ENCODE measurements at places on chromosomes 16 and 17.

- no peak overlapping the region for H3K27ac ChIP-seq
- H3K4me1 ChIP-seq, result no peaks in the 10 kb centered on the region
- H3K27me3 ChIP-seq, result no peaks in the 10 kb centered on the region
- no peak overlapping the region for H3K4me3 ChIP-seq
- H3K36me3 ChIP-seq, result no peaks in the 10 kb centered on the region
These were observed 295.3 kb downstream of the MAP2K4 start for GRCh38 chr17:12316021-12316420.

DNA sequence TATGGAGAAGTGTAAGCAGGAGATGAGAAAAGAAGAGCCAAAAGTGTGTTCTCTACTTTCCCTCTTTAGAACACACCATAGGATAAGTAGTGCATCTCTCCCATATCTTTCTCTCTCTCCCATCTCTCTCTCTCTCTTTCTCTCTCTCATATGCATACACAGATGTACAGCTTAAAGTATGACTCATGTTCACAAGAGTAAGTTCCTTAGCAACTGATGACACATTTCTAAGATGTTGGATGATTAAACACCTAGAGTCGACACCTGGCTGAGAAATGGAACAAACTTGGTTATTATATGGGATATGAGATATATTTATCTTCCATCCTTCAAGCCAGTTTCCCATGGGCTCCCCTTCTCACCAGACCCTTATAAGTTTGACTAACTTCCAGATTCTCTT, 113.5 kb downstream of the TMEM132E start:
- H3K36me3 ChIP-seq, result no peaks in the 10 kb centered on the region
- no peaks in the 10 kb centered on the region for H3K27me3 ChIP-seq
- DNase-seq, result no peak
- H3K4me3 ChIP-seq, result no peak overlapping the region
- no peaks in the 10 kb centered on the region for H3K4me1 ChIP-seq
- no peak overlapping the region for H3K27ac ChIP-seq

GRCh38 chr17:32277284-32277683, 11.7 kb downstream of the RHBDL3 start:
- H3K27me3 ChIP-seq, result peaks cover 20% of the 10 kb centered on the region
- no peak overlapping the region for H3K27ac ChIP-seq
- DNase-seq, result no peak
- H3K4me1 ChIP-seq, result peaks cover 19% of the 10 kb centered on the region

DNA sequence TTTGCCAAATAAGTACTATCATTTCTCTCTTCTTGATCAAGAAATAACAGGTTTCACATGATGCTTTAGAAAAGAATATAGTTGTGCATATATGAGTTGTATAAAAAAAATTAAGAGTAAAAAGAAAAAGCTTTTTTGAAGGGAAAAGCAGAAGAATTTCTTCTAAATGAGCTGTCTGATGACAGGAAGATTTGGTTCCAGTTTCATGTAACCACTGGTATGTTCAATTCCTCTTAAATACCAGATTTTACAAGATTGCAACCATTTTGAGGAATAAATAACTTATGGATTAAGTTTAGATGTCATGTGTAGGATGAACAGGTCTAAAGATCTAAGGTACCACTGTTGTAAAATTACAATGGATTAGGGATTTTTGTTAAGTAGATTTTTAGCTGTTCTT, 45.0 kb downstream of the VMP1 start:
- H3K4me3 ChIP-seq, result no peak overlapping the region
- peaks cover 9% of the 10 kb centered on the region for H3K36me3 ChIP-seq
- no peak for DNase-seq
- H3K27me3 ChIP-seq, result no peaks in the 10 kb centered on the region
- H3K4me1 ChIP-seq, result no peaks in the 10 kb centered on the region

DNA sequence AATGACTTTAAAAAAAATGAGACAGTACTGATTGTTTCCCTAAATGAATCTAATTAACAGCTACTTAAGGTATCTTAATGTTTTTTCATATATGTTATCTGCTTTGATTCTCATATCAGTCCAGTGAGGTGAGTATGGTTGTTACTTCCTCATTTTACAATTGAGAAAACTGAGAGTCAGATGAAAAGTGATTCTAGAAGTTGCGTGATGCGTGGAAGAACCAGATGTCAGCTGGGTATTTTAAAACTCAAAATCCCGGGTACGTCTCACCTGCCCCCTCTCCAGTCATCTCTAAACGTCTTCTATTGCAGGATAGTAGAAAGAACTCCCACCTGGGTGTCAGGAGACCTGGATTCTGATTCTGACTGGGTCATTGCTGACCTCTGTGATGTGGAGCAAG, 89.2 kb downstream of the MAP2K6 start:
- no peak overlapping the region for H3K4me3 ChIP-seq
- H3K27me3 ChIP-seq, result no peaks in the 10 kb centered on the region
- no peak for DNase-seq
- H3K36me3 ChIP-seq, result no peaks in the 10 kb centered on the region

GRCh38 chr17:57463103-57463885, 207.0 kb downstream of the MSI2 start:
- H3K4me3 ChIP-seq, result no peak overlapping the region
- no peaks in the 10 kb centered on the region for H3K36me3 ChIP-seq
- no peak overlapping the region for H3K27ac ChIP-seq
- H3K4me1 ChIP-seq, result no peaks in the 10 kb centered on the region

- peaks cover 46% of the 10 kb centered on the region for H3K36me3 ChIP-seq
- H3K4me1 ChIP-seq, result peaks cover 14% of the 10 kb centered on the region
- H3K4me3 ChIP-seq, result no peak overlapping the region
- H3K27me3 ChIP-seq, result no peaks in the 10 kb centered on the region
These were observed 5.8 kb downstream of the ACLY start for GRCh38 chr17:41912925-41913324.

GRCh38 chr16:7871371-7871770, 538.7 kb downstream of the RBFOX1 start:
- no peak for DNase-seq
- H3K4me1 ChIP-seq, result no peaks in the 10 kb centered on the region
- no peak overlapping the region for H3K4me3 ChIP-seq

GRCh38 chr16:30185683-30186421, 2.5 kb downstream of the CORO1A start:
- no peaks in the 10 kb centered on the region for H3K27me3 ChIP-seq
- H3K27ac ChIP-seq, result peak overlapping the region; percentile 90
- peaks cover 4% of the 10 kb centered on the region for H3K4me1 ChIP-seq

- H3K36me3 ChIP-seq, result peaks cover 46% of the 10 kb centered on the region
- H3K27ac ChIP-seq, result peak overlapping the region; percentile 96
- H3K27me3 ChIP-seq, result no peaks in the 10 kb centered on the region
These were observed 471 bp downstream of the PARD6A start for GRCh38 chr16:67661101-67661761.

GRCh38 chr17:78473951-78474613, 95.6 kb downstream of the PGS1 start:
- no peaks in the 10 kb centered on the region for H3K36me3 ChIP-seq
- DNase-seq, result no peak
- no peak overlapping the region for H3K27ac ChIP-seq
- H3K4me1 ChIP-seq, result no peaks in the 10 kb centered on the region

GRCh38 chr17:41015454-41015853, 6.5 kb upstream of the KRTAP3-1 start:
- H3K4me1 ChIP-seq, result peaks cover 4% of the 10 kb centered on the region
- H3K27me3 ChIP-seq, result no peaks in the 10 kb centered on the region
- H3K4me3 ChIP-seq, result no peak overlapping the region
- no peaks in the 10 kb centered on the region for H3K36me3 ChIP-seq
- H3K27ac ChIP-seq, result no peak overlapping the region
- DNase-seq, result no peak

DNA sequence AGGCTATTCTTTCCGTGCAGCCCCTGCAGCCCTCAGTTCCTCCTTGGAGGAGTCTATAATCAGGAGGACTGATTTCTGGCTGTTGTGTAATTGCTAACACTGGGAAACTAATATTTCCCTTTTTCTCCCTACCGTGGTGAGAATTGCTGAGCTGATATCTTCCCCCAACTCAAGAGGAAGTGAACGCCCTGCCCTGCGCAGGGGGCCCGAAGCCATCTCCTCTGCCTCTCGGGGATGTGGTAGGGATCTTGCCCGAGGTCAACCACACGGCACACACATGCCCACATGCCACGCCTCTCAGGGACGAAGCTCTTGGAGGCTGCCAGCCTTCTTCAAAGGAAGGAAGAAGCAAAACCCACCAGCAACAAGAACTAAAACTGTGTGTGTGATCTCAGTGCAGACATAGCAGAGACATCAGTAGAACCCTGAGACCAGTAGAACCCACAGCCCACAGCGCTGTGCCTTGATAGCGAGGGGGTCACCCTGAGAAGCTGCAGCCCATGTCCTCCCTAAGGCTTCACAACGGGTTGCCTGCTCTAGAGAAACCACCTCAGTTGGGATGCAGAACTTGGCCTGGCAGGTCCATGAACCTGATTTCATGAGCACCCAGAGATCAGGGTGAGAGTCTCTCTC, 8.9 kb upstream of the ULK2 start:
- no peaks in the 10 kb centered on the region for H3K36me3 ChIP-seq
- no peaks in the 10 kb centered on the region for H3K4me1 ChIP-seq
- no peak overlapping the region for H3K27ac ChIP-seq

DNA sequence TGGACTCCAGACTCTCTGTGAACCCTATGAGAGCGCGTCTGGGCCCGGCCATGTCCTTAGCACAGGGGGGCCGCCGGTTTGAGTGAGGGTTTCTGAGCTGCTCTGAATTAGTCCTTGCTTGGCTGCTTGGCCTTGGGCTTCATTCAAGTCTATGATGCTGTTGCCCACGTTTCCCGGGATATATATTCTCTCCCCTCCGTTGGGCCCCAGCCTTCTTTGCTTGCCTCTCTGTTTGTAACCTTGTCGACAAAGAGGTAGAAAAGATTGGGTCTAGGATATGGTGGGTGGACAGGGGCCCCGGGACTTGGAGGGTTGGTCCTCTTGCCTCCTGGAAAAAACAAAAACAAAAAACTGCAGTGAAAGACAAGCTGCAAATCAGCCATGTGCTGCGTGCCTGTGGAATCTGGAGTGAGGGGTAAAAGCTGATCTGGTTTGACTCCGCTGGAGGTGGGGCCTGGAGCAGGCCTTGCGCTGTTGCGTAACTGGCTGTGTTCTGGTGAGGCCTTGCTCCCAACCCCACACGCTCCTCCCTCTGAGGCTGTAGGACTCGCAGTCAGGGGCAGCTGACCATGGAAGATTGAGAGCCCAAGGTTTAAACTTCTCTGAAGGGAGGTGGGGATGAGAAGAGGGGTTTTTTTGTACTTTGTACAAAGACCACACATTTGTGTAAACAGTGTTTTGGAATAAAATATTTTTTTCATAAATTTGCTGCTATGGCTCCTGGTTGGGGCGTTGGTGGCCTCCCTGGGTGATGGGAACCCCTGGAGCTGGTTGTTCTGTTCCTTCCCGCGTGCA, 23.1 kb downstream of the STAT5A start:
- H3K36me3 ChIP-seq, result peaks cover 96% of the 10 kb centered on the region
- no peak for DNase-seq
- no peaks in the 10 kb centered on the region for H3K27me3 ChIP-seq
- H3K4me3 ChIP-seq, result peak overlapping the region; percentile 39
- H3K4me1 ChIP-seq, result peaks cover 8% of the 10 kb centered on the region

- no peak overlapping the region for H3K4me3 ChIP-seq
- H3K27me3 ChIP-seq, result no peaks in the 10 kb centered on the region
- no peak overlapping the region for H3K27ac ChIP-seq
These were observed 17.3 kb upstream of the WFDC1 start for GRCh38 chr16:84277244-84277823.

DNA sequence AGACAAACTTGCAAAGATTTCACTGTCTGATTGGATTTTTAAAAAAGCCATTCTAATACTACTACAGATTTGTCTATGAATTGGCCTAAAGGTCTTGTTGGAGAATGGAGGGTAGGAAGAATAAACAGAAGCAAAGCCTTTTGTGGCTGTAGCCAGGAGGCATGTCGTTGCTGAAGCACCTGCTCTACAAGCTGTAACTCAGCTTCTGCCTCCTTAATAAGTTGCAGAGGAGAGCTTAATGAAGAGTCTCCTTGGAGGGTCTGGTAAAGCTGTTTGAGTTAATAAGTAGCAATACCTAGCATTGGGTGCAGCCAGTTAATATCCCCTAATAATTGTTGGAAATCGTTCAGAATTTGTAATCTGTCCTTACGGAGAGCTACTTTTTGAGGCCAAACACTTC, 10.0 kb upstream of the ZNF689 start:
- H3K27me3 ChIP-seq, result no peaks in the 10 kb centered on the region
- H3K27ac ChIP-seq, result no peak overlapping the region
- DNase-seq, result no peak
- H3K4me3 ChIP-seq, result no peak overlapping the region
- no peaks in the 10 kb centered on the region for H3K4me1 ChIP-seq

DNA sequence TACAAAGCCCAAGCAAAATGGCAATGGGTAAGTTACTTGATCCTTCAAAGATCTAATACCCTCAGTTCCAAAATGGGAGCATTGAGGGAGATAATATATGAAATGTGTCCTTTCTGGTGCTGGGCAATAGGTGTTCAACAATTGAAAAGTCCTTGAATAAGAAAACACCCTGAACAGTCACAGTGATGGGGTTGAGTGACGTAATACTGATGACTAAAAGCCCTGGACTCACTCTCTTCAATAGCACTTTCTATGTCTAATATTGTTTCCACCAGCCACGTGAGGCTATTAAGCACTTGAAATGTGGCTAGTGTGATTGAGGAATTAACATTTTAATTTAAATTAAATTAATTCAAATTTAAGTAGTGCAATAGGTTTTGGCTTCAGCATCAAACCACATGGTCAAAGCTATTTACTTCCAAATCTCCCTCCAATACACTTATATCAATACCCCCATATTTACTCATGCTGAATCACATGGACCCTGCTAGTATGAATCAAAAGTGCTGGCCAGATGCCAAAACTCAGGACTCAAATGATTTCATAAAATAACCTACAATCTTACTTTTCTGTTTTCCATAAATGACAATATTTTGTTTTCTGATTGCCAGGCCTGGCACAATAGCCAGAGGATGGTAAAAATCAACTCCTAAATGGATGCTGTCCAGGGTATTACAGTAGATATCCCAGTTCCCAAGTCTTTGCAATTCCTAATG, 516.2 kb downstream of the HAPSTR1 start:
- H3K4me1 ChIP-seq, result no peaks in the 10 kb centered on the region
- no peaks in the 10 kb centered on the region for H3K36me3 ChIP-seq
- no peak for DNase-seq

- peaks cover 7% of the 10 kb centered on the region for H3K36me3 ChIP-seq
- H3K4me3 ChIP-seq, result no peak overlapping the region
- H3K27me3 ChIP-seq, result no peaks in the 10 kb centered on the region
- H3K27ac ChIP-seq, result peak overlapping the region; percentile 19
- DNase-seq, result no peak
- peaks cover 45% of the 10 kb centered on the region for H3K4me1 ChIP-seq
These were observed 54.8 kb downstream of the NFAT5 start for GRCh38 chr16:69620573-69620972.
